ENCODE measurements at places on chromosomes 5 and 9.

GRCh38 chr9:96417661-96418082 lies 498 bp downstream of the ZNF367 start:
- no peak for DNase-seq

DNA sequence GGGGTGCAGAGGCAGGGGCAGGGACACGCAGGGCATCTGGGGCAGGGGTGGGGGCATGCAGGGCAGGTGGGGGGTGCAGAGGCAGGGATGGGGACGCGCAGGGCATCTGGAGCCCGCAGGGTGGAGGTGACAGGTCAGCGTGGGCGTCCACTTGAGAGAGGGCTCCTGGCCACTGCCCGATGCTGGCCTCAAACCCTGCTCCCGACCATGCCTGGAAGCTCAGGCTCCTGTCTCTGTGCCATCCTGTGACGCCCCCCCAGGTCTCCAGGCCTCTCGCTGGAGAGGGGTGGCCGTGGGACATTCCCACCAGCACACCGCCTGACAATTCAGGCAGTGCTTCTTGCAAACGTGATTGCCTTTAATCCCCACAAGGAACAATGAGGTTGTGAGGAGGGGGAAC lies 33.0 kb downstream of the ZDHHC11B start:
- DNase-seq, result no peak

DNA sequence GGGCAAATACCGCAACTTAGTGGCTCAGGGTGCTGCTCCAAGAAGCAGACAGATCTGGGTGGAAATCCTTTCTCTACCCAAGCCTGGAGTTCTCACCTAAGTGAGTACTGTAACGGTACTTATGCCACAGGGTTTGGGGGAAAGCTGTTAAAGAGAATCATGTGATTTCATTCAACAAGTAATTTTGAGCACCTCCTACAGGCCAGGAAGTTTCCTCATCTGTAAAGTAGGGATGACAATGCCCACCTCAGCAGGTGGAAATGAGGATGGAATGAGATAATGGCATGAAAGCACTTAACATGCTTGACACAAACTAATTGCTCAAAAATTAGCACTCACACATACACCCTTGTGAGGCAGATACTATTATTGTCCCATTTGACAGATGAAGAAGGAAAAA lies 114.1 kb downstream of the JAKMIP2 start:
- DNase-seq, result no peak

- DNase-seq, result no peak
Observed at GRCh38 chr5:42499016-42499415, 75.8 kb downstream of the GHR start.

GRCh38 chr5:38297830-38298608 lies 39.7 kb downstream of the EGFLAM start:
- DNase-seq, result no peak

GRCh38 chr5:5146530-5147160 lies 6.5 kb downstream of the ADAMTS16 start:
- DNase-seq, result no peak

- DNase-seq, result peak; percentile 19
Observed at GRCh38 chr9:21402386-21403251, 6.3 kb upstream of the IFNA8 start.

GRCh38 chr5:91313757-91314673 lies 69.1 kb downstream of the ARRDC3 start:
- DNase-seq, result peak; percentile 68

- no peak for DNase-seq
Observed at GRCh38 chr5:131272724-131273123, 8.9 kb downstream of the CDC42SE2 start.

DNA sequence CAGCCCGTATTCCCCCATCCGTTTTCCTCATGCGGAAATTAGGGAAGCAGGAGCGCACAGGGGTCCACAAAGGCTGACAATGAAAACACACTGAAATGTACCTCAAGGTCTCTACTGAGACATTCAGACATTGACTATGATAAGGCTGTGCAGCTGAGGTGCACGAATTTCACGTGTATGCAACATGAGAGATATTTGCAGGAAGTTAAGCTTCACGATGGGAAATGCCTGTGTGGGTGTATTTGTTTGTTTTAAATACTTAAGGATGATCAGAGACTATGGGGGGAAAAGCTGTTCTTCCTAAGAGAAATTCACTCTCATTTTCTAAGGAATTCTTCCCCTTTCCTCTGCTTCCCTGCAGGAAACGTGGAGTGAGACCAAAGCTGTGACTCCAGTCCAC lies 2.6 kb upstream of the SPATA31E1 start:
- no peak for DNase-seq

GRCh38 chr9:137052998-137053943 lies 590 bp downstream of the ENTPD2 start:
- DNase-seq, result no peak

- no peak for DNase-seq
Observed at GRCh38 chr5:36631154-36631553, 24.7 kb downstream of the SLC1A3 start.

DNA sequence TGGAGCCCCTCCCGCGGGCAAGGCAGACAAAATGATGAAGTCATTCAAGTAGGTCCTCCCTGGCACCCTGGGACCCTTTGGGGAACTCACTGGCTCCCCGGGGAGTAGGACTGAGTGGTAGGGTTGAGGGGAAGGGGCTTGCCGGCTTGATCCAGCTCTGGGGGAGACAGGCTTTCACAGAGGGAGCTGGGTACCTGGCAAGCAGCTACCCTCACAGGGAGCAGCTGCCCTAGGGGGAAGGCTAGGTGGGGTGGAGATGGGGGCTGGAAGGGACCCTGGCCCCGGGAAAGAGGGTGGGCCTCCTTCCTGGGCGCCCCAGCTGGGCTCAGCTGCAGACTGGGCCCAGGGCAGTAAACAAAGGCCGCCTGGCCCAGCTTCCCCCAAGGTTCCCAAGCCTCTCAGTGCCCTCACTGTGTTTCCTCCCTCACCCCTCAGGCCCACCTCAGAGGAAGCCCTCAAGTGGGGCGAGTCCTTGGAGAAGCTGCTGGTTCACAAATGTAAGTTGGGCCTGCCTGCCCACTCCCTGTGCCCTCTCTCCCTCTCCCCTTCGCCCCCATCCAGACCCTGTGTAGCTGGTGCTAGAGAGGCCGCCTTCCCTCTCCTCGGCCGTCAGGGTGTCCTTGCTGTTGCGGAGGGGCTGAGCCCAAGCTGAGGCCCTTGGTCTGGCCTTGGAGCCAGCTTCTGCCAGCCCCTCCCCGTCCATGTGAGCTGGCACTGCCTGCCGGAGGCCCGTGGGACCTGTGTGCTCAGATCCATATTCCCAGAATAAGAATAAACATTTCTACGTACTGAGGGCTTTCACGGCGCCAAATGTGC lies 131.2 kb downstream of the RGS3 start:
- DNase-seq, result no peak

All from SK-MEL-5 (cell line).